Cerebellar nuclear complex (tissue), 1 donor: ENCODE measurements at places on chromosomes 16 and 17.

DNA sequence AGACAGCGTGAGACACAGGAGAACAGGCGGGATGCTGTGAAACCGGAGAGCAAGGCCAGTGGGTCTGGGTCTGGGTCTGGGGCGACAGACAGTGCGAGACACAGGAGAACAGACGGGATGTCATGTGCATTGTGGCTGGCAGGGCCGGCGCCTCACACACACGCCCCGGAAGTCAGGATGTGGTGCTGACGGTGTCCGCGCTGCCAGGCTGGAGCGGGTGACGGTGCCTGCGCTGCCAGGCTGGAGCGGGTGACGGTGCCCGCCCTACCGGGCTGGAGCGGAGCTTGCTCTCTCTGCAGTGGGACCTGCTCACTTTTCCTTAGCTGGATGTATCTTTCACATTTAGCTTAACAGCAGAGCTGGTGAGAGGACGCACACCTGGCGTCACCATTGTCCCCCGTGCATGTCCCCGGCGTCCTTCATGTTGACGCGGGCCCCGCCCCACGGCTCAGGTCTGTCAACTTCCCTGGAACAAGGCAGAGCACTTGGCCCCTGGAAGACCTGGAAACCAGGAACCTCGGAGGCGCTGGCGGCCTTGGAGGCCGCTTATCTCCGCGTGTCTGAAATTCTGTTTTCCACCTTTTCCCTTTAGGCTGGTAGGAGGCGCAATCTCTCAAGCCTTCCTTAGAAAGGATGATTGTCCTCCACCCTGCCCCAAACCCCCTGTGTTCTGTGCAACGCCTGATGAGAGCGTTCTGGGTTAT, 43.0 kb upstream of the ZNF750 start:
- DNase-seq: no peak

GRCh38 chr17:58593123-58593522, 78.7 kb upstream of the MTMR4 start:
- DNase-seq: no peak

- DNase-seq: peak; percentile 97
These were observed 34.4 kb downstream of the DDX19A start for GRCh38 chr16:70380919-70381603.

- no peak for DNase-seq
These were observed 65.9 kb downstream of the METRNL start for GRCh38 chr17:83145358-83145738.

- DNase-seq: no peak
These were observed at the start of gene SLFN14 for GRCh38 chr17:35560703-35561102. Gene SLFN14 (minus strand): TSS chr17:35560819. CDS start chr17:35558062, 2,757 bp downstream.

DNA sequence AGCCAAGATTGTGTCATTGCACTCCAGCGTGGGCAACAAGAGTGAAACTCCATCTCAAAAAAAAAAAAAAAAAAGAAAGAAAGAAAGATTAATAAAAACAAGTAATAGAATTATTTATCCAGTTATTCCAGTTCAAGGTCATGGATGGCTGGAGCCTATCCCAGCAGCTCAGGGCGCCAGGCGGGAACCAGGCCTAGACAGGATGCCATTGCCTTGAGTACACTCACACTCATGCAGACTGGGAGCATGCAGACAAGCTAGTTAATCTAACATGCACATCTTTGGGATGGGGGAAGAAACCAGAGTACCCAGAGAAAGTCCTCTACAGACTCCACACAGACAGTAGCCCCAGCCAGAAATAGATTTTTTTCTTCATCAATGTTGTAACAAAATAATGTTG, 17.9 kb downstream of the PDP2 start:
- DNase-seq: no peak

- no peak for DNase-seq
These were observed 232.4 kb downstream of the CBLN1 start for GRCh38 chr16:49049191-49049590.

- DNase-seq: no peak
These were observed 9.1 kb downstream of the TUBG1 start for GRCh38 chr17:42618442-42619150.

GRCh38 chr16:84378567-84378966, 10.2 kb downstream of the ATP2C2 start:
- DNase-seq: no peak

DNA sequence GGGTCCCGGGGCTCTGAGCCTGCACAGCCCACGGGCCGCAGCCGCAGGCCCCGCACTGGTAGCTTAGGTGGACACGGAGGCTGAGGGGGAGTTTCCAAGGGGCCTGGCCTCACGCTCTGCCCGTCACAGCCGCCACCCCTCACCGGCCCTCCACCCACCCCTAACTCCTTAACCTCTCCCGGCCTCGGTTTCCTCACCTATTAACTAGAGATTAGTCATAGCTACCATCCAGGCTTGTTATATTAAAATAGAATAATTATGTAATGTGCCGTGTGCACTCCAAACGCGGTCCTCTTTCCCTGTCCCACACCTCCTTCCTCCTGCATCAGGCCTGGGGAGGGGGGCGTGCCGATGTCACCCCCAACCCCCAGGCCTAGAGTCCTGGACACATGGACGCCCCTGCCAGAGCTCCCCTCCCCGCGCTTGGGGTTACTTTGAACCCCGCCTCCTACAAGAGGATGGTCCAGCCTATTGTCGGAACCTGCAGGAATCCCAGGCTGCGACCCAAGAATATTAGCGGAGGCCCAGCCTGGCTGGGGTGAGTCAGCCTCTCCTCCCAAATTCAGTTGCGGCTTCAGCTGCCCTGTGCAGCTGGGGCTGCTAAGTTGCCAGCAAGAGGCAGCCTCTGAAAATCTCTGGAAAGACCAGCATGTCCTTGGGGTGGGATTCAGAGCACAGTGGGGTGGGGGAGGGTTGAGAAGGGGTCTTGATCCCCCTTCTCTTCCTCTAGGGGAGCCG, 17.3 kb downstream of the SOCS3 start:
- no peak for DNase-seq

DNA sequence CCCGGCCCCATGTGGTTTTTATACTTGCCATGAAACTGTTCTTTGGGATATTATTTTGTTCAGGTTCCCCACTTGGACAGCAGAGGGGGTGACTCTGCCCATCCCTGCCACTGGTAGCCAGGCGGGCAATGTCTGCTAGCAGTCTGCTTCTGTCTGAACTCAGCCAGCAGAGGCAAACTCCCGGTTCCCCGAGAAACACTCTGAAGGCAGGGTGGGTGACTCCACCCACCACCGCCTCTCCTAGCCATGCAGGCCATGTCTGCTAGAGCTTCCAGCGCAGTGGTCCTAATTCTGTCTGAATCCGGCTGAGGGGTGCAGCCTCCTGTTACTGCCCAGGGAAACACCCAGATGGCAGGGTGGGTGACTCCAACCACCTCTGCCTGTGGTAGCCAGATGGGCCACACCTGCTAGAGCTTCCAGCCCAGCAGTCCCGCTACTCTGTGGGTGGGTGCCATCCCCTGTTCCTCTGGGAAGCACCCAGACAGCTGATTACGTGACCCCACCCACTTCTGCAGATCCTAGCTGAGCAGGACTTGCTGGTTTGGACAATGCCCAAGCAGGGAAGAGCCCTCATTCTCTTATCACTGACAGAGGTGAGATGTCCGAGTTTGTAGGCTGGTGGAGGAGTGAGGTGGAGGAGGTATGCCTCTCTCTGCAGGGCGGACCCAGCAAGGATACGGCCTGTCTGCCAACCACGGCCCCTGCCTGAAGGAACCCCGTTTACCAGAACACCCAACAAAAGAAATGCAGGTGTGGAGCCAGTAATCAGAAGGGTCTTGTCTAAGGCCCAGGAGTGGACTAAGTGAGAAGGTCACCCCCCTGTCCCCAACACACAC, 22.4 kb downstream of the NLRP1 start:
- no peak for DNase-seq

GRCh38 chr17:61392679-61393078, 7.0 kb upstream of the TBX2 start:
- DNase-seq: no peak

GRCh38 chr16:2422123-2422867, 7.0 kb upstream of the CCNF start:
- DNase-seq: no peak

GRCh38 chr17:65385726-65386125, 175.7 kb downstream of the AXIN2 start:
- no peak for DNase-seq

GRCh38 chr17:10251212-10251948, 53.0 kb upstream of the GAS7 start:
- DNase-seq: no peak

- DNase-seq: no peak
These were observed 5.3 kb upstream of the WWOX start for GRCh38 chr16:78094166-78094565.

- no peak for DNase-seq
These were observed 21.6 kb downstream of the CD300LF start for GRCh38 chr17:74691151-74691550.

DNA sequence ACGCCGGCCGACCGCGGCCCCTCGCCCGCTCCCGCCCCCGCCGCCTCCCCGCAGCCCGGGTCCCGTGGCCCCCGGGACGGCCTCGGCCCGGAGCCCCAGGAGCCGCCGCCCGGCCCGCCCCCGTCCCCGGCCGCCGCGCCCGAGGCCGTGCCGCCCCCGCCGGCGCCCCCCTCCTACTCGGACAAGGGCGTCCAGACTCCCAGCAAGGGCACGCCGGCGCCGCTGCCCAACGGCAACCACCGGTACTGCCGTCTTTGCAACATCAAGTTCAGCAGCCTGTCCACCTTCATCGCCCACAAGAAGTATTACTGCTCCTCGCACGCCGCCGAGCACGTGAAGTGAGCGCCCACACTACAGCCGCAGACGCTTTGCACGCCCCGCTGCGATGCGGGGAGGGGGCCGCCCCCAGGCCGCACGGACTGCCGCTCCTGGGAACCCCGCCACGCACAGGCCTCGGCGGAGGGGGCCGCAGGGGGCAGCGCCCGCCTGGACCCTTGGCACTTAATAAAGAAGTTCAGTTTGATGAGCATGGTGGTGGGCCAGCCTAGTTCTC, 35.5 kb upstream of the ZC3H18 start:
- no peak for DNase-seq

GRCh38 chr17:48102798-48103715, 1.8 kb upstream of the CBX1 start:
- DNase-seq: no peak

DNA sequence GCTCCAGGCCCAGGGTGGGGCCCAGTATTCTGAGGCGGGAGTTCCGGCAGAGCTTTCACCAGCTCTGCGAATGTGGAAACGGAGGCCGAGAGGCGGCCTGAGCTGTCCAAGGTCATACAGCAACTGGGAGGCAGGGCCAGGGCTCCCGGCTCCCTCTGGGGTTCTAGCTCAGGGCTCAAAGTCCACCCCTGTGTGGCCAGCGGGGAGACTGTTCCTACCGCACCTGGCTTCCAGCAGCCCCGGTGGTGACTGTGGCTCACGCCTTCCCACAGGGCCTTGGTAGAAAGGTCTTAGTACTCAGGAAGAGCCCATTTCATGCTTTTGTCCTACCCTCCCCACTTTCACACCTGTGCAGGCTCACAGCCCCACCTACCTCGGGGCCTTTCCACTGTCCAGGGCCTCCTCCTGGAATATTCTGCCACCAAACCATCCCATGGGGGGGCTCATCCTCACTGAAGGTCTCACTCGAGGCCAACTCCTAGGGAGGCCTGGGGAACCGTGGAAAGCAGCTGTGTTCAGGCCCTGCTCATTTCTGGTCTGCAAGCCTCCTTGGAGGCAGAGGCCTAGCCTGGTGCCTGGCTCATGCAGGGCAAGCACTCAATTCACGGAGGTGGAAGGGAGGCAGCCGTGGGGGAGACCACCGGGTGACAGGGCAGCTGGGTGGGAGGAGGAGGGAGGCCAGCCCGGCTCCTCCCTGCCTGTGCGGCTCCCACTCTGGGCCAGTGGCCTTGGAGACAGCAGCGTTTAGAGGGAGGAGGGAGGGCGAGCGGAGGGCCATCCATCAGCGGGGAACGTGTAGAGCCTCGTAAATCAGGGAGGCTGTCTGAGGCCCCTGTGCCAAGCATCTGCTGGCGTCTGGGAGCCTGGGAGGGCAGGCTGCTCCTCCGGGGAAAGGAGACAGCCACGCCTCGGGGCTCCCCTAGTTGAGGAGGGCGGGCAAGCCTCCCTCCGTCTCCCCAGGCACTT, 12.7 kb upstream of the DOC2B start:
- DNase-seq: no peak

DNA sequence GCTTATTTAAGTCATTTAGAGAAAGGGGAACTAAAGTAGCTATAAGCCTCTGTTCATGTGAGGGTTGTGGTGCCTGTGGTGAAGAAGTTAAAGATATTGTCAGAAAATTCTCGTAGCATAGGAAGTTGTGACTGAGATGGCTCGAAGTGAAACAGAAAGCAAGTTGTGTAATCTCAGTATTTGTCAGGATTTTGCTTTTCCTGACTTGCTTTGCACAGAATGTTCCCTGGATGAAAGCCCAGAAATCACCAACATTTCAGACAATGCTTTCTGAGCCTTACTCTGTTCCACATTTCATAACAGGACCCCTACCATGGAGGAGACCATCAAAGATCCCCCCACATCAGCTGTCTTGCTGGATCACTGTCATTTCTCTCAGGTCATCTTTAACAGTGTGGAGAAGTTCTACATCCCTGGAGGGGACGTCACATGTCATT, 10.6 kb downstream of the CALCOCO2 start:
- DNase-seq: no peak

- peak; percentile 36 for DNase-seq
These were observed 15.8 kb downstream of the SLC7A5 start for GRCh38 chr16:87853411-87854052.

- DNase-seq: no peak
These were observed 3.9 kb downstream of the RAPGEFL1 start for GRCh38 chr17:40181205-40181604.

DNA sequence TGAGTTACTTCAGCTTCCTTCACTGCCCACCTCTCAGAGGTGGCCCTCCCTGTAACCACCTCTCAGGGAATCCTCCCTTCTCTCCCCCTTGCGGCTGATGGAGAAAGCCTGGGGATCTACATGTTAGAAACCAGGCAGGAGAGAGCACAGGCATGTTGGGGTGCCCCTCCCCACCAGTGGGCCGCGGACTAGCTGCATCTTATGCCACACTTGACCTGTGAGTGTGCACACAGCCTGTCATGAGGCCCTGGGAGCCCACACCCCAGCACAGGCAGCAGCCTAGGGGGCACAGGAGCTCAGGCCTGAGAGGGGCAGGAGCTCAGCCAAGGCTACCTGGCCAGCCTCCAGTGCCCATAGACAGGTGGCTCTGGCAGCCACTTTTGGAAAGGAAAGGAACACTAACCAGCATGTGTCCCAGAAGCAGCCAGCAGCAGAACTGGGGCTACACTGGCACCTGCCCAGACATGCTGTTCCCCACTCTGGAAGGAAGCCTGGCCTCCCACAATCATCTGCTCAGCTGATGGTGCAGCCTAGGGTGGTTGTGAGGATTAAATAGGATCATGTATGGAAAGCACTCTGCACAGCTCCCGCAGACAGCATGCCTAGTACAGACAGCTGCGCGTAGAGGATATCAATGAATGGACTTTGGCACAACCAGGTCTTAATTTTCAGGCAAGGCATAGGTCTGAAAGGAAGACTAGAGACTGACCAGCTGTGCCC, 60.5 kb downstream of the TMEM132E start:
- DNase-seq: peak; percentile 71

DNA sequence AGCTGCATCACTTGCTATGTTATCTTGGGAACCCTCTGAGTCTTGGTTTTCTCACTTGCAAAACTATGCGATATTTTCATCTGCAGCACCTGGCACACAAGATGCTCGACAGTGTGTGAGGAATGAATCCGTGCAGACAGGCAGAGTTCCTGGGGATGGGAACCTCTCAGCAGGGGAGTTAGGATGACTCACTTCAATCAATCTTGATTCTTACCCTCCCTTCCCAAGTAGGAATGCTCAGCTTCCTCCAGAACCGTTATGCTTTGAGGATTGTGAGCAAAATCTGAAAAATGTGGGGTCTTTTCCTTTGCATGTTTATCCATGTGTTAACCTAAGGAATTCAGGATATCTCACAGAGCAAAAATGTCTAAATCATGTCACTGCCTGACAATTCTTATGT, 68.9 kb upstream of the HNF1B start:
- no peak for DNase-seq
